ENCODE measurements at places on chromosomes 1 and 21.

DNA sequence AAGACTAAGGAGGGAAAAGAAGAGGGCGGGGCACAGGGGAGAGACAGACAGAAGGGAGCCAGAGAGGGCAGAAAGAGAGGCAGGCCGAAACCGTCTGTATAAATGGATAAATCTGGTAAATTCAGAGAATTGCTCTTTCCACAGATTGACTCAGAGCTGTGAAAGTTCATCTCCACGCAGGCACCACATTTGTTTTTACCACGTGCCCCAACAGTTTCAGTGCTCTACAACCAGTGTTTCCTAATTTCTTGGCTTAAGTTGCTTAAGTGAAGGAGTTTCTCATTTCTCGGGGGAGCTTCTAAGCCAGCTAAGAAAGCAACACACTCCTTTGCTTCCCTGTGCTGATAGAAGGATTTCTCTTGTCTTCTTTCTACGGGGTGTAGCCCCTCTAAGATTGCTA, 87.1 kb downstream of the ENAH start:
- no peak for DNase-seq

- DNase-seq = no peak
Measured at GRCh38 chr1:223033658-223034057, 109.4 kb downstream of the TLR5 start.

DNA sequence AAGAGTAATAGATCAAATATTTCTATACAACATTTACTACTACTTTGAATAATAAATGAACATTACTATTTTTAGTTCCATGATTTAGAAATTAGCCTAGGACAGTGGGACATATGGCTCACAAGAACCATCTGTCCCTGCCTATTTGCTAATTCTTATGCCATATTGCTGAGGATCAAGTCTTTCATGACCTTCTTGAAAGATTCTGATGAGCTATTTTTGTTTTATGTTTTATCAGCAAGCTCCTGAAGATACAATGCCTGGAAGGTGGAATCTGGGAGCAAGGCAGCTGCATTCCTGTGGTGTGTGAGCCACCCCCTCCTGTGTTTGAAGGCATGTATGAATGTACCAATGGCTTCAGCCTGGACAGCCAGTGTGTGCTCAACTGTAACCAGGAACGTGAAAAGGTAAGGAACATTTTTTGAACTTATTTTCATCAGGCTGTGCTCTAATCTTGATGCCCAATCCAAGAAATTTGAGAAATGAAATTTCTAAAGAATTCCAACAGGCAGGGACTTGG, 326.7 kb downstream of the PAPPA2 start:
- no peak for DNase-seq

DNA sequence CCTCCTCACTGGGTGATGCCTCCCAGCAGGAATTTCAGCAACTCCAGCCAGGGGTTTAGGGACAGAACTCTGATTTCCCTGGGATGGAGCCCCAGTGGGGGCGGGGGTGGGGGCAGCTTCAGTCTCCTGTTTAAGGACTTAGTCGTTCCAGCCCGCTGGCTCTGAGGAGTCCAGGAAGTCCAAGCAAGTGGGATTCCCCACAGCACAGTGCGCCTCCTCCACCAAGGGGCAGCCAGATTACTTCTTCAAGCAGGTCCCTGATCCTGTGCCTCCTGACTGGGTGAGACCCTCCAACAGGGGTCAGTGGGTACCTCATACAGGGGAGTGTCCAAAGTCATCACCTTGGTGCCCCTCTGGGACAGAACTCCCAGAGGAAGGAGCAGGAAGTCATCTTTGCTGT, 1438.4 kb upstream of the B3GALT2 start:
- no peak for DNase-seq

GRCh38 chr1:178495741-178496409, 889 bp downstream of the CLEC20A start:
- DNase-seq = no peak

GRCh38 chr1:234605983-234606783, 3.8 kb downstream of the IRF2BP2 start:
- DNase-seq = no peak

GRCh38 chr1:113641396-113641795, 117.9 kb downstream of the PHTF1 start:
- no peak for DNase-seq

- DNase-seq = no peak
Measured at GRCh38 chr1:18908911-18909771, 6.8 kb upstream of the ALDH4A1 start.

DNA sequence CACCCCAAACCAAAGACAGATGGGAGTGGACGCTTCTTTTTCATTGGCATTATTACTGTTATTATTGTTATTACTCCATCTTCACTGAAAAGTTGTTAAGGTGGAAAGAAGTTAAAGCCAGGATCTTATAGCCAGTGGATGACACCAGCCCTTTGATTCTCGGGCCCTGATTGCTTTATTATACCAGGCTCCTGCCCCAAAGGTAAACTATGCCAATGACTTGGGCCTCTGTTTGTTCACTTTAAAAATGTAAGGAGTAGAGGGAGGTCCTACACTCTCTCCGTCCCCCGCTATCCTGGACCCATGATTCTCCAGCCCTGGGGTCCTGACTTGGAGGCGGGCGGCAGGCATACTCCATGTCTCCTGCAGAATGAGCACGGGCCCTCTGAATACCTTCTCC, 106.8 kb downstream of the TOMM20 start:
- no peak for DNase-seq

DNA sequence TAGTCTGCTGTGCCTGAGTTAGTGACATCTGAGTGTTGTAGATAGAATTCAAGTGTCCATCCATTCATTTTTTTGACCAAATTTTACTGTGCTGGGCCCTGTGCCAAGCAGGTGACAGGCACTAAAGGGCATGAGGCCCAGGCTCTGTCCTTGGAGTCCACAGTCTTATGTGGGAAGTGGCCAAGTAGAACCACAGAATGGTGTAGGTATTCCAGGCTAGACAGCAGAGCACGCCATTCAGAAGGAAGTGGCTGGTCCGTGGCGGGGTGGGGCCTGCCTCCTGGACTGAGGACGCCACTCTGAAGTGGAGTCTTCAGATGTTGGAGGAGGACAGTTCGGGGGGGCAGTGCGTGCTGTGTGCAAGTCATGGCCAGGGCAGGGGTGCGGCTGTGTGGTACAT, 68.9 kb upstream of the ACTL8 start:
- no peak for DNase-seq

DNA sequence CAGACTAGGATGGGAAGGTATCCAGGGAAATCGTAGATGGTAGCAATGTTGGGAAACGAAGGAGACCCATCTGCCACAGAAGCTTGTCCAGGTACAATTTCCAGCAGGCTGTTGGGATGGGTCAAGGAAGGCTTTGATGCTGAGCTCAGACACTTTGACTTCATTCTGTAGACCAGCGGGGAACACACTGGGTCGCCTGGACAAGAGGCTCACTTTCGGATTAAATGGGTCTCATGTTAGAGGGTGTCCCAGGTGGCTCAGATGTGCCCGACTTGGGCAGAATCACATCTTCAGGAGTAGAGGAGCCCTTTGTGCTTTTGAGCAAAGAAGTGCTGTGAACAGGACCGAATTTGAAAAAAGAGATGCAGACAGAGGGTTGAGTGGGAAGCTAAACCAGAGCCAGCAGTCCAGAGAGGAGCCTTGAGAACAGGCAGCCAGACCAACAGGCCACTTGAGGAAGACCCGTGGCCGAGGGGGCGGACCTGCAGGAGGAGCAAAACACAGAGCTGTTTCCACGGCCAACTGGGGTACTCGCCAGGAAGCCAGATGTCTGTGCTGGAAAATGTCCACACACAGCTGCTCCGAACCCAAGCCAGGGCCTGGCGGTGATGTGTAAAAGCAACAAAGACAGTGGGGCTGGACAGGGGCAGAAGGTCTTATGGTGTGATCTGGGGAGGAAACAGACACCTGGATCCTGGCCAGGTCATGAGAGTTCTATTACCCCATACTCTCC, 146.9 kb downstream of the AJAP1 start:
- DNase-seq = no peak

- DNase-seq = no peak
Measured at GRCh38 chr1:22064751-22065402, 12.4 kb downstream of the CDC42 start.

- no peak for DNase-seq
Measured at GRCh38 chr1:235588916-235589515, 60.6 kb downstream of the GNG4 start.

GRCh38 chr1:237910834-237911233, 20.1 kb upstream of the ZP4 start:
- no peak for DNase-seq

DNA sequence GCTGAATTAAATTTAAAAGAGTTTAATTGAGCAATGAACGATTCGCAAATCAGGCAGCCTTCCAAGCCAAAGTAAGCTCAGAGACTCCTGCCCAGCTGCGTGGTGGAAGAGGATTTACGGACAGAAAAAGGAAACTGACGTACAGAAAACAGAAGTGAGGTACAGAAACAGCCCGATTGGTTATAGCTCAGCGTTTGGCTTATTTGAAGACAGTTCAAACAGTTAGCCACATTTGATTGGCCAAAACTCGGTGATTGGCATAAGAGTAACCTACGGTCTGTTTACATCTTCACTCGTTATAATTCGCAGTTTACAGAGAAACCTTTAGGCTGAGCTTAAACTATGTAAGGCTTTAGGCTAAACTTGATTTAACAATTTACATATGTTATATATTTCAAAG, 46.9 kb downstream of the CR1L start:
- DNase-seq = no peak

GRCh38 chr1:153032073-153032472, 1.1 kb downstream of the SPRR1B start:
- no peak for DNase-seq

- no peak for DNase-seq
Measured at GRCh38 chr1:87584586-87584985, 255.9 kb downstream of the LMO4 start.

DNA sequence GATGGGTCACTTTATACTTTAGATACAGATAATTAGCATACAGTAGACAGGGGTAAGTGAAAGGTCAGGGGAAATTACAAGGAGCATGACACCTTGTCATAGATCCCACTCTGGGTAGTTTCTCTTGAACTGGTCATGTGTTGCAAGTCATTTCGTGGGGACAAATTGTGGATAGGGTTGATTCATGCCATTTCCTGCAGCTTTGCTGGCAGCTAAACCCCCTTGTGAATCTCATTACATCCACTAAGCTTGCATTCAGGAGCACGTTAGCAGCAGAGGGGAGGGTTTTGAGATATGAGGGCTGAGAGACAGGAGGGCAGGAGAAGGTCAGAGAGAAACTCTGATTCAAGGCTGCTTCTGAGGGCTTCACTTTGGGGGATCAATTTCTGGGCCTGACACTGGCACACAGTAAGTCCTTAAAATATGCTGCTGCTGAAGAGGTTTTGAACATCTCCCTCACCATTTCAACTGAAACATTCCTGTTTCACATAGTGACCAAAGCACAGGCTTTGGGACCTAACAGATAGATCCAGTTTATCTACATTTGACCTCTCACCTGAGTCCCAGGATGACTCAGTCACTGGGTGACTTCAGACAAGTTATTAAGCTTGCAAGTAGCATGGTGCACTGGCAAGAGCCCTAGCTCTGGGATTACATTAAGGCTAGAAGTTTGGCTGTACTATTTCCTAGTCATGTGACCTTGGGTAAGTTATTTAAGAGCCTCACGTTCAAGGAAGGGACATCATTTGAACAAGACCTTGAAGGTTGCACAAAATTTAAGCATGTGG, 206.0 kb upstream of the USP24 start:
- DNase-seq = no peak

GRCh38 chr1:119380983-119381662, 12.5 kb downstream of the HAO2 start:
- no peak for DNase-seq

- no peak for DNase-seq
Measured at GRCh38 chr1:228542376-228542775, 55.2 kb downstream of the RNF187 start.

- DNase-seq = no peak
Measured at GRCh38 chr1:100051893-100052292, 80.8 kb downstream of the SASS6 start.

DNA sequence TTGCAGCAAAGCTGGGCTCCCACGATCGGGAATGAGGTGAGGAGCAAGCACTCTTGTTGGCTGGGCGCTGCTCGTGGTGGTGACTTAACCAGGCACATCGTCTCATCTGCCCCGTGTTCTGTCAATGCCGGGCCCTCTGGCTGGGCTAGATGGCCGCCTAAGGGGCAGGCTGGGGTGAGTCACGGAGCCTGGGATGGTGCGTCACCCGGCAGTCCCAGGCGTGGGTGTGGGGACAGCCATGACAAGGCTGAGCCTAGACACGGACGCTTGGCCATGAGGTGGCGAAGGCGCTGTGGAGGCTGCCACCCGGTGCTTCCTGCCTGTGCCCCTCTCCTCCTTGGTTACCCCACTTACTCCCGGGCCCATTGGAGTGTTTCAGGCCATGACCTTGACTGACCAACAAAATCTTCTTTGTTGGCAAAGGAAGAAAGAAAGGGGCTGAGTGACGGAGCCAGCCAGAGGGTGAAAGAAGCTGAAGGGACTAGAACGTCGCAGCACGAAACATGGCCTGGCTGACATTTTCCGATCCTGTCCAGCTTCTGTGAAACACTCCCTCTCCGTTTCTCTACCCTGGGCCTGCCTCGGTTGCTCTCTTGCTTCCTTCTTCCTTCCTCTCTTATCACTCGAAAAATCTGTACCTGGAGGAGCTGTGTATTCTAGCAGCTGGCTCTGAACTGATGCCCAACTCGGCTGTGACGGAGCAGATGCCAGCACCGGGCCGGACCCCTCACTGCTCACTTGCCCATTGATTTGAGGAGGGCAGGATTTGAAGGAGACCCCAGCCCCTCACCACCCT, 596 bp downstream of the CD247 start:
- DNase-seq = no peak

GRCh38 chr1:941588-942383, 17.3 kb downstream of the NOC2L start:
- no peak for DNase-seq

GRCh38 chr1:184164536-184164935, 113.0 kb downstream of the TSEN15 start:
- DNase-seq = no peak

GRCh38 chr1:11792106-11792505, 13.7 kb downstream of the MTHFR start:
- DNase-seq = no peak

DNA sequence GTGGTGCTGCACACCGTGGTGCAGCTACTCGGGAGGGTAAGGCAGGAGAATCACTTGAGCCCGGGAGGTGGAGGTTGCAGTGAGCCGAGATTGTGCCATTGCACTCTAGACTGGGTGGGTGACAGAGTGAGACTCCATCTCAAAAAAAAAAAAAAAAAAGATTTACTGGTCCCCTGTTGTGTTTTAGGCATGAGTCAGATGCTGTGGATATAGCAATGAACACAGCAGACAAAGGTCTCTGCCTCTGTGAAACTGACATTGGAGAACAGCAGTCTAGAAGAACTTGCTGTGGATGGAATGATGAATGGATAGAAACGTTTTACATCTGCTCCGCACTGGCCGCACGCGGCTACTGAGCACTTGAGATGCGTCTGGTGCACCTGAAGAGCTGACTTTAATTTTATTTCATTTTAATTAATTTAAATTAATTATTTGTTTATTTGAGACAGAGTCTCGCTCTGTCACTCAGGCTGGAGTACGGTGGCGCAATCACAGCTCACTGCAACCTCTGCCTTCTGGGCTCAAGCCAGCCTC, 24.5 kb upstream of the EPHA2 start:
- no peak for DNase-seq

Data from iPS DF 19.7 (cell line).